ENCODE measurements at places on chromosomes 1 and 21.

DNA sequence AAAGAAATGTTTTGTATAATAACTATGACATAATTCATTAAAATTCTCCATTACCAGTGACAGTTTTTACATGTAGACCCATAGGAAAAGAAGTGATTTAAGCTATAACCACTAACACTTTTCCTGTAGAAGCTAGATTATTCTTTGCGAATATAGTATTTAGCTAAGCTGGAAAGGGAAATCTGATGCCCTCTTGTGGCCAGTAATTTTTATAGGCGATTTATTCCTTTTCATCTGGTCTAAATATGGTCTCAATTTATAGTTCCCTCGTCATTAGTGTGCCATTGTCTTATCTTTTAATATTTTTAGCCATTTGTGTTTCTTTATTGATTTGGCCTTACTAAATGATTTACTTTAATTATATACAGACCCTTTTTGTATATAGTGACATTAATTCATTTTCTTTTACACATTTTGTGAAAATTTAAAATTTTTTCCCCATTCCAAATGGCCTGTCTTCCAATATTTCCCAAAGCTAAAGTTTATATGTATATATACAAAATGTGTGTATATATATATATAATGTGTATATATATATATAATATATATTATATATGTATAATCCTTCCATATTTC lies 26.7 kb downstream of the BTG3 start:
- DNase-seq: peak; percentile 11

GRCh38 chr1:200081151-200081968 lies 53.9 kb downstream of the NR5A2 start:
- DNase-seq: no peak

DNA sequence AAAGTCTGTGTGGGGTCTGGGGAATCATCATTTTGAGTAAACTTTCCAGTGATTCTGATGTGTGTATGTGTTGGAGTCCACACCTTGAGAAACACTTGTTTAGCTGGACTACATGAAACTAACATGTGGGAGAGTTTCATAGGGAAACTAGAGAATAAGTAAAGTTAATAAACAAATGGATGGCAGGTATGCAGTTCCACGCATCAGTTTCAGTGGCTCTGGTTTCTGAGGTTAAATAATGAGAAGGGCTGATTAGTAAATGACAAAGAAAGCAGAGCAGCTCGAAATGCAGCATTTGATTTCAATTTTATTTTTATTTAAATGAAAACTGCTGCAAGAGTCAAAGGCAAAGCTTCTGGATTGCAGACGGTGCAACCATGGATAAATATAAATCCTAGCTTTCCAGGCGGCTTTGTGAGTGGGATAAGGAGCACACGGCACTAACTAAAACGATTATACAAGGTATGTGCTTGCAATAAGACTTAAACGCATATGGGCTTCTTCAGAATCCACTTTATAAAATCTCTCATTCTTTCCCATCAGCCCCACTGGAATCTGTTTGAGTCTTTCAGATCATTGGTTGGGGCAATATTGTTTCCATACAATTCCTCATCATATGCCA lies 310.7 kb downstream of the PLPP3 start:
- no peak for DNase-seq

DNA sequence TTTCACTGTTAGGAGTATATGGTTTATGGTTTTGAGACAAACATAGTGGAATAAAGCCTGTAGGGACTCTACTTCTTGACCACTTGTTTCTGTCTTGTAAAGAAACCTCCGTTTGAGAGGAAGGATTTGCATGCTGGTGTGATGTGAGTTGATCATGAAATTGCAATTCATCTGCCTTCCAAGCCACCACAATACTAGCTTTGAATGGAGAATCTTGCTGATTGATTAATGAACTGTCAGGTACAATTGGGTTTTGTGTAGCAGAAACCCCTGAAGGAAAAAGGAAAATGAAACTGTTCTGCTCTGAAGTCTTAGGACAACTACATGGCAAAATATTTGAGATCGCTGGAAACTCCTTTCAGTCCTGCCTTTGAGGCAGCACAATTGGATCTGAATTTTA lies 90.7 kb downstream of the VPS13D start:
- no peak for DNase-seq

DNA sequence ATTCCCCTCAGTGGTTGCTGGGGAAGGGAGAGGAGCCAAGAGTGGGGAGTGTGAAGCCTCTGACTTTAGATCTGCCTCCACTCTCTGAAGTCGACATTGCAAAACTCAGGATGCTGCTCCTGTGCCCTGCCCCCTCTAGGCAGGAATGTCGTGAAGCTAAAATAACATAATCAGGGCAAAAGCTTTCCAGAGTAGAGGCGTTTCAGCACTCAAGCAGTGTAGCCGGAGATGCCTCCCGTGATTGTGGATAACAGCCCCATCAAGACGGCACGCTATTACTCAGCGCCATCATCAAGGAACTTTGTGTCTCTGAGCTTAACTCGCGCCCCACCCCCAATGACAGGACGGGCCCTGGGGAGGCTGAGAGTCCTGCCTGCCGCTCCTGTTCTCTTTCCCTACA lies 60.0 kb downstream of the FBXO2 start:
- no peak for DNase-seq
